ENCODE measurements at places on chromosomes 7 and 10.

- DNase-seq: no peak
Measured at GRCh38 chr10:44863344-44864047, 47.6 kb upstream of the TMEM72 start.

DNA sequence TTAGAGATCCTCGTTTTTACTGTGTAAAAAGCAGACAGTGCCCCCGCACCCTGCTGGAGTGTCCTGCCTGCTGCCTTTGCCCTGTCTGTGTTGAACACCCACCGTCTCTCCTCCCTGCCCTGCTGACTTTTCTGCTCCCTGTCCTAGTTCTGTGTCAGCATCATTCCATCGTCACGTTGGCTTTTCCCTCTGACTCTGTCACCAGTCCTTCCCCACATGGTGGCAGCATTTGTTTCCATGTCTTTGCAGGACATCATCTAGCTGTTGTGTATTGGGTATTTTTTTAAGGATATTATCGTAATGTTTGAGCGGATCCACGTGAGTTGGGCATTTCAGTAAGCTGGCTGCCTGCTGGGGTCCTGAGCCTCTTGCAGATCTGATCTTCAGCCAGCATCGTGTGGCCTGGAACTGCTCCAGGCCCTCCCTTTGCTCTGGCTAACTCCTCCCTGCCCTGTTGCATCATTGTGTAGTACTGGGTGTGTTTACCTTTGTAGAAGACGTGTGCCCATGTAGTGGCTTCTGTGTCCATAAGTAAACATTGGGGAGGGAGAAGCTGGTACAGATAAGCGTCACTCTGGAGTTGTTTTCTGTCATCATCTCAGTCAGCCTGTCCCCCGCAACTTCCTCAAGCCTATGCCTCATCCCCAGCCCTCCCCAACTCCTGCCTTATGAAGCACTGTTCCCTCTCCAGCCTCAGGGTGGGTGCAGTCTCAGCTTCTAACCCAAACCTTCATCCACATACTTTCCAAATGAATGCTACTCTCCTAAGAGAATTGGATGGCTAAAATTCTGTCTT, 44.3 kb downstream of the TRRAP start:
- no peak for DNase-seq

- no peak for DNase-seq
Measured at GRCh38 chr10:11140963-11141362, 123.3 kb downstream of the CELF2 start.

- no peak for DNase-seq
Measured at GRCh38 chr10:35661236-35661635, 19.1 kb upstream of the FZD8 start.

GRCh38 chr10:28561531-28561930, 28.6 kb downstream of the WAC start:
- DNase-seq: no peak

Data from HFF-Myc (cell line).